ENCODE measurements at places on chromosomes 7 and 10.
A peak's percentile ranks its signal among the peaks of the same experiment; 100 is the strongest.

- DNase-seq: no peak
Measured at GRCh38 chr10:21349912-21350286, 175.6 kb downstream of the SKIDA1 start.

DNA sequence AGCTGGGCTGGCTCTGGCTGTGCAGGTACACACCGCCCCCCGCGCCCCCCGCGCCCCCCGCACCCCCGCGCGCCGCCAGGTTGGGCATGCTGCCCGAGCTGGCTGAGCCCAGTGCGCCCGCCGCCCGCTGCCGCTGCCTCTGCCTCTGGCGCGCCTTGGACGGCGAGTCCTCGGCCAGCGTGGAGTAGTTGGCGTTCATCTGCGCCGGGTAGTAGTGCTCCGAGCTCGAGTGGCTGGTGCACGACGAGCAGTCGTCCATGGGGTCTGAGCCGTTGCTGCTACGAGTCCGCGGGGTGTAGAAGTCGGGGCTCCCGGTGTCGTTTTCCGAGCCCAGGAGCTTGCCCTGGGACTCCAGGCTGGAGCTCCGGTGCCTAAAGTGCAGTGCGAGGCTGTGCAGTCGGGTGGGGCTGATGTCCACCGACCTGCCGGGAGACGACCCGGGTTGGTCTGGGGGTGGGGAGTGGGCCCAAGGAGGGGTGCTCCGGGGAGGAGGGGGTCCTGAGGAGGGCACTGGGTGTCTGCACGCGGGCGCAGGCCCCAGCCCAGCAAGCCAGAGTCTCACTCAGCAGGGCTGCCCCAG is 70.4 kb downstream of the PRPF18 start:
- no peak for DNase-seq

DNA sequence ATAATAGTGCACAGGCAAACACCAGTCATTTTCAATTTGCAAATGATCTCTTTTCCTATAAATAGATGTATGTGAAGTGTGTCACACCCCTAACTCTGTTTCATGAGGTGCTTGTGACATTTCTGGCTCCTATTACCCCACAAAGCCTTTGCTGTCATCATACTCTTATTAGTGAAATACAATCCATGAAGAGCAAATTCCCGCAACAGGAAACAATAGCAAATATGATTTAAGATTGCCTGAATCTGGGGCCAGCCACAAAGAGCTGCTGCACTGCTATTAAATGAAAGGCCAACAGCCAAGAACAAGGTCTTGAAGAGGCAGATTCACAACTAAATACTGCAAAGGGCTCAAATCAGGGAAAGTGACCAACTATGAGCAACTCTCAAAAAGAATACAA is 96.3 kb upstream of the CAV2 start:
- DNase-seq: peak; percentile 28

DNA sequence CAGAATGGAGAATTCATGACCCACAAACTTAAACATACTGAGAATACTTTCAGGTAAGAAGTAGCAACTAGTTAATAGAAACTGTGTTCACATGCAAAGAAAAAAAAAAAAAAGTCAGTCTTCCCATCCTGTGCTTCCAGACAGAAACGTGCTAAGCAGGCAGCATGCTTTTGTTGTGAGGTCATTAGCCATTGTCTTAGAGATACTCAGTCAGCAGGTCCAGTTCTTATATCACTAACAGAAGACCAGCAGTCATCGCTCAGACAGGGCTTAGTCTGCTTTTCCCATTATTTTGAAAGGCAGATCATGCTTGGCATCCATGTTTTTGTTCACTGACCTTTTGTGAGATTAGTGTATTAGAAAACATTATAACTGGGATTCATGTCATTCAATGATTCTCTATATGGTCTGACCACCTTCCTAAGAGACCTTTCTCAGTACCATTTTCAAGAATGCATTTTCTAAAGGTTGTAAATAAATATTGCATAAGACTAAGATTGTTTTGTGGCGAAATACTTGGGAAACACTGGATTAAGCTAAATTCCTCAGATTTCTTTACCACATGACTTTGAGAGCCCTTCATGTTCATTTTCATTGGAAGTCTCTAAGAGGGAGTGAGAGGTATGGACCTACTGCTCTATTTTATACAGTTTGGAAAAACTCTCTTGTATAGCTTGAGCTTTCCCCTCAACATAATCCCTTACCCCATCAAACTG is 45.0 kb upstream of the AGBL3 start:
- peak; percentile 95 for DNase-seq

- DNase-seq: no peak
Measured at GRCh38 chr10:124101351-124101750, 8.0 kb upstream of the CHST15 start.

- peak; percentile 32 for DNase-seq
Measured at GRCh38 chr7:50869108-50869725, 86.5 kb upstream of the GRB10 start.

GRCh38 chr7:89335490-89335889 is 540.0 kb upstream of the TEX47 start:
- no peak for DNase-seq

GRCh38 chr10:31288001-31288400 is 31.0 kb upstream of the ZEB1 start:
- no peak for DNase-seq

DNA sequence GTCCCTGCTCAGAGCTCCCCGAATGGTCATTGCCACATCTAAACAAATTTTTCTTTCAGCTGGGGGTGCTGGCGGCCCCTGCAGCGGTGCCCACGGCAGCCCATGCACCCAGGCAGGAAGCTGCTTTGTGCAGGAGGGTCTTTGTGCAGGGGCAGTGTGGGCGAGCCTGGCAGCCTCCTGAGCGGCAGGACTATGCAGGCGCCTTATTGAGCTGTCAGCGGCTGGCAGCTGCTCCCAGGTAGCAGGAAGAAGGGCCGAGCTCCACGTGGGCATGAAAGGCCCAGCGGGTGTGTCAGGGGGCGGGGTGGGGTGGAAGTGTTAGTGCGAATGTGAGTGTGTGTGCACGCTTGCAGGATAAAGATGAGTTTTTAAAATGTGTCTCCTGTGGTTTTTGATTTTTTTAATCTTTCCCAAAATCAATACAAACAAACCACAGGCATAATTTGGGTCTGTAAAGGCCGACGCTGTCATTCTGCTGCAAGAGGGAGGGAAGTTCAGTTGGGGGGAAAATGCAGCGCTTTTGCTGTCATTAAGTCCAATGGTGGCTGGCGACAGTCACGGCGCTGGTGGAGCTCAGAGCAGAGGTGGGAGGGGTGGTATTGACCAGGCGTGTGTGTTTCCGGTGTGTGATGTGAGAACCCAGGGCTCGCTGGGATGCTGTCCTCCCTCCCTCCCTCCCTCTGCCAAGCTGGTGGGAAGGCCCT is 83.9 kb downstream of the LHPP start:
- DNase-seq: no peak

DNA sequence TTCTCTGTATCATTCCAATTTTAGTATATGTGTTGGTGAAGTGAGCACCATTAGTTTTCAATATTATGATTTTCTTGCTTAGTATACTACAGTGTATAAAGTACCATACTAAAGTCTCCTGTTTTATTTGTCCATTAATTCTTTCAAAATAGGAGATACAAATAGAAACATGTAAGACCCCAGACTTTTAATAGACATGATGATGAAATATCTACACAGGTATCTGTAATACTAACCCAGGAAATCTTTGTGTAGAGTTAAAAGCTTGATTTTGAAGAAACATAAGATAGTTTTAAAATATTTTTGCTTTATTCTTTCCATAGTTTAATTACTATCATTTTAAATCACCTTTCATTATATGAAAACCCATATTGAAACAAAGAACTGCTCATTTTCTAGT is 133.8 kb upstream of the WNT16 start:
- no peak for DNase-seq

GRCh38 chr7:26652401-26653100 is 211.8 kb downstream of the SKAP2 start:
- DNase-seq: no peak

- no peak for DNase-seq
Measured at GRCh38 chr10:13224210-13224995, 9.8 kb downstream of the UCMA start.

GRCh38 chr7:25358926-25359325 is 130.6 kb upstream of the NPVF start:
- no peak for DNase-seq

GRCh38 chr10:86083664-86084175 is 282.9 kb downstream of the GRID1 start:
- no peak for DNase-seq

DNA sequence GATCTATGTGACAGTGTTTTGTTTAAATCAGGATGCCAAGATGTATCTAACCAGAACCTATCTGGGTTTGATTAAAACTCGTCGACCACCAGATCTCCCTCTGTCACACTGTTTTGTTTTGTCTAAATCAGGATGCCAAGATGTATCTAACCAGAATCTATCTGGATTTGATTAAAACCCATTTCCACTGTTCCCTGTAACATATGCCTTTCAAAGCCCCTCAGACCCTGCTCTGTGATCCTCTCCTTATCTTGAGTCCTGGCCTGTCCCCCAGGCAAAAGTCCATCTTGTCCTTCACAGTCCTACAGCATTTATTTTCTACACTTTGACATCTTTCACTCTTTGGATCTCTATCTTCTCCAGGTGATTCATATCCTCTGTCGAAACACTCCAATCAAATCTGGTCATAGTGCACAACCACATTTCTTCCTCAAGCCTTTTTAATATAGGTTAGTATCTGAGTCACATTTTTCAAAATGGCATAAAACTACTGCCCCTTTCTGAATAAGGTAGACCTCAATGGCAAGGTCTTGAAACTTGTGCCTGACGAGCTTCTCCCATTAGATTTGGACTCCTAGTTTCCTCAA is 32.5 kb downstream of the ERLIN1 start:
- no peak for DNase-seq

GRCh38 chr7:137366995-137367394 is 23.5 kb upstream of the PTN start:
- no peak for DNase-seq

- no peak for DNase-seq
Measured at GRCh38 chr7:92973293-92973731, 136.9 kb upstream of the CDK6 start.

GRCh38 chr7:3969286-3969685 is 668.2 kb downstream of the SDK1 start:
- no peak for DNase-seq

DNA sequence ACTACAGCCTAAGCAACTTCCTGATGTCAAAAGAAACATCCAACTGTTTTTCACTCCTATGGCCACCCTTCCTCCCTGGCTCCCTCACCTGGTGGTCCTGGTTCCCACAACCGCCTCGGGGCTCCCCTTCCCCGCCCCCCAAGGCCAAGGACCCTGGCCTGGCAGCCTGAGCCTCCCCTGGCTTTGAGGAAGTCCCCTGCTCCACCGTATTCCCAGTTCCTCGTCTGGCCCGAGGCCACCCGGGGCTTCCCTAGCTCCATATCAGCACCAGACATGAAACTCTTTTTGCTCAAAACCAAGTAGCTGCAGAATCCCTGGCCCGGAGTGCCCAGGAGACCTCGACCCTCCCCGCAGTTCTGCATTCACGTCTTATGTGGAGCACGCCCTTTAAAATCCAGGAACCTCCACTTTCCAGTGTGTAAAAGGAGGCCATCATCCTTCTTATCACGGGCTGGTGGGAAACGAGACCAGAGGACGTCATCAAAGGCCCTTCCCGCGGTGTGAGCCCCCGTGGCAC is 82.9 kb downstream of the PRKAG2 start:
- no peak for DNase-seq

DNA sequence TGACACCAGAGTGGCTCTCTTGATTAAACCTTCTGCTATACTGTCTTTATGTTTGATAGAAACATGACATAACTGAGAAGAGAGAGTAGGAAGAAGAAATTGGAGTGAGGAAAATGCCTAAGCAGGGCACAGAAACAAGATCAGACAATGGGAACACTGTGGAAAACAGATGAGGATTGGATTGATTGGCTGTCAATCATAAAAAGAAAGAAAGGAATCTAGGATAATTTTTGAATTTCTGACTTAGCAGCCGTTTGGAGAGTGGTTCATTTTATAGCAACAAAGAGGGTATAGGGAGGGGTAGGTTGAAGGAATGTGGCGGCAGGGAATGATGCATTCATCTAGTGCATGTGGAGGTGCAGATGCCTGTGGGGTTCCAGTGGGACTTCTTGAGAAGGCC is 7.8 kb downstream of the TEX47 start:
- no peak for DNase-seq
